GM18507 (cell line): ENCODE measurements at places on chromosomes 4 and X.

DNA sequence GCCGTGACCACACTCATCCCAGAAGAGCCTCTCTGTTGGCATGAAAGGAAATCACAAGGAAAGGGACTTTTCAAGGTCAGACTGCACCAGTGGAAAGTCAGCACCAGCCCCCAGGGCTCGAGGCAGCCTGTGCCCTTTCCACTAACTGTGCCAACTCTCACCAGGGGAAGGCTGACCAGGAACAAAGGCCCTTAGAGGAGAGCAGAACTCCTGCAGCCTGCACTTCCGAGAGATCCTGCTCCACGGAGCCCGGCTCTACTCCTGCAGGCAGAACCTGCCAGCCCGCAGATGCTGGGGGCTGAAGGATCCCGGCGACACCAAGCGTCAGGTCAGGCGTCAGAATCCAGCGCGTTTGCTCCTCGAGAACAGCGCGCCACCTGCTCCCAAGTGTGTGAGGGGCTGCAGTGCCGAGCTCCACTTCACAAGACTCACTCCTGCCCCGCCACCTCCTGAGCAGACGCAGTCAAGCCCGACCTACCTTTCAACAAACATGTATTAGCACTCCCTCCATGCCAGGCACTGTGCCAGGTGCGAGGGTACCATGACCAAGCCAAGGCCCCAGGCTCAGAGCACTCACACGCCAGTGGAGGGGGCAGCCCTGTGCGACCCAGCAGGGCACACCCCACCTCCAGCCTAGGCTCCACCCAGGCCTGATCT, 13.6 kb upstream of the HELT start:
- DNase-seq: no peak

- DNase-seq: no peak
Observed at GRCh38 chr4:147969573-147970385, 237.9 kb downstream of the ARHGAP10 start.

DNA sequence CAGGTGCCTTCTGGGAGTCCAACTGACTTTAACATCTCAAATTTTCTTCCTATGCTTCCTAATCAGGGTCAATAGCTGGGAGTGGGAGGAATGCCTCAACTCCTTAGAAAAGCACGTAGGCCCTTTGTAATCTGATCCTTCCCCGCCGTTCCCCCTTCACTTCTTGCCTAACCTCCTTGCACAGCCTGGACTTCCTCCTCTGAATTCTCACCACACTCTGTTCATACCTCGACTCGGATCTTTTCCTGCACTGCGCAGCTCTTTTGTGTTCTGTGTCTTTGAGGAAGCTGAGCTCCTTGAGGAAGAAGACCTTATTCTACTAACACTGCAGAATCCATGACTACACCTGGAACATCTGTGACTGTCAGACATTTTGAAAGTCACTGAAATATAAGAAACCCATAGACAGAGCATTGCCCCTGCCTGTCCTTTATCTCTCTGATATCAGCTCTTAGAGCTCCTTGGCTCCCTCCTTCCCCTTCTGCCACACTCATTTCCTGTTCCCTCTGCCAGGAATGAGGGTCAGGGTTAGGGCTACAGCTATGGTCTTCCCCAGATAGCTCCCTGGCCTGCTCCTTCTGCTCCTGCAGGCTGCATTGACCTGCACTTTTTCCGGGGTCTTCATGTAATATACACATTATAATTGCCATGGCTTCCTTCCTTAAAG, 140.2 kb upstream of the LDB2 start:
- no peak for DNase-seq

GRCh38 chrX:333611-334311, 15.2 kb upstream of the GTPBP6 start:
- DNase-seq: no peak

- no peak for DNase-seq
Observed at GRCh38 chr4:24426557-24426956, 157.8 kb downstream of the DHX15 start.

DNA sequence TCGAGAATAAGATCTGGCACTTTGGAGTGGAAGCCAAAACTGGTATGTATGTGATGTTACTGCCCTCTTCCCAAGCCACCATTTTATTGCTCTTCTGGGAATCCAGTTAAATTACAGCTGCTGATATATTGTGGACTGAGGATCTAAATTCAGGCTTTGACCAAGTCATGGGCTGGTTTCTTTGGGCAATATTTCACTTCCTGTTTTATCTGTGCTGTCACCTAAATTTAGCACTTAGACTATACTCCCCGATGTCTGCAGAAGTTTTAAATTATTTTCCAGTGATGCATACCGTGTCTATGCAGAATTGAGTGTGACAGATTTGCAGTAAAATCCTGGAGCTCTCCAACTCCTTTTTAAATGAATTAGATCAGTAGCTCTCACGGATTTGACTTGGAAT, 100.0 kb downstream of the TEX13A start:
- DNase-seq: no peak

GRCh38 chr4:104330125-104330905, 164.4 kb downstream of the CXXC4 start:
- DNase-seq: no peak

GRCh38 chr4:46993075-46994006, at the start of gene GABRA4:
Gene GABRA4 (minus strand): TSS chr4:46993581. CDS start chr4:46993424, 157 bp downstream.
- DNase-seq: no peak

- DNase-seq: no peak
Observed at GRCh38 chr4:36237366-36238313, 6.7 kb downstream of the ARAP2 start.

- DNase-seq: no peak
Observed at GRCh38 chr4:10535912-10536311, 78.7 kb upstream of the ZNF518B start.

- no peak for DNase-seq
Observed at GRCh38 chrX:154818916-154819770, 13.9 kb upstream of the MPP1 start.

GRCh38 chr4:130573742-130574141, 1477.8 kb downstream of the C4orf33 start:
- no peak for DNase-seq

- DNase-seq: no peak
Observed at GRCh38 chr4:168945291-168945690, 64.8 kb downstream of the CBR4 start.

DNA sequence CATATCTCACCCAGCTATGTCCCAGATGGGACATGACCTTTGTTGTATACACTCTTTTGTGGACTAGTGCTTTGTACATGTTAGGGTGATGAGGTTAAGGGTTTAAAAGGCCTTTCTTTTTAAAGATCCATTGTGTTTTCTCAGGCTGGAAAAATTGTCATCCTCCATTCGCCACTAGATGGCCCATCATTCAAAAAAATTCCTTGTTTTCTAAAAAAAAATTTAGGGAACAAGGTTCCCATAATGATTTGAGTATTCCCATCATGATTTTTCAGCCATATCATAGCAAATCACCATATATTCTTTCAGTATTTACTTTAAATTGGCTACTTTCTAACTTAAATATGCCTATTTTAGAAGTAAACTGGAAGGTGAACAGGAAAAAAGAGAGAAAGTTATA, 91.9 kb upstream of the TMEM164 start:
- DNase-seq: no peak

DNA sequence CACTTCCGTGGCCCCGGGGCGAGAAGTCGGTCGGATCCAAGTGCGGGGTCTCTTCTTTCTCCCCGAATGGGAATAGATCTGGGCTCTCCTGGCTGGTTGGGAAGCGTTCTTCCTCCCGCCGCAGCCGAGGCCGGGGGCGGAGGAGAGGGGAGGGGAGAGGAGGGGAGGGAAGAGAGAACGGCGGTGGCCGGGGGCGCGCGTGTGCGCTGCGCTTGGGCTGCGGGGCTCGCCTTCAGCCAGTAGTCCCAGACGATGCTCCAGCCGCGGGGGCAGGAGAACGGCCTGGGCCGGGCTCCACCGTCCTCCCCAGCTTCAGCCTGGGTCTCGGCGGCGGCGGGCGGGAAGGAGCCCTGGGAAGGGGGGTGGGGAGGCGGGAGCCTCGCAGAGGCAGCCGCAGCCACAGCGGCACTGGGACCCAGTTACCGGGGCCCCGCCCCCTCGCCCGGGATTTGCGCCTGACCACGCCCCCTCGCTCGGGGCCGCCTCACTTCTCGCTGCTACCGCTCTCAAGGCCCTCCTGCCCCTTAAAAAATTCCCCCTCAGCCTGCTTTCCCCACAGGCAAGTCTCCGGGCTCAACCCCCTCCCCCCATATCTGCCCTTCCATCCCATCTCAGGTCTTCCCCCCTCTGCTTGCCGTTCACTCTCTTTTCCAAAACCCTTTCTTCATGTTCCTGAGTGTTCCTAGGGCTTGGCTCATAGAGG, at the start of gene FGD1:
FGD1 (minus strand) TSS at position 421 of the 703 bp plus-strand sequence. CDS start 802 bp downstream, outside the sequence.
- DNase-seq: peak; percentile 11

DNA sequence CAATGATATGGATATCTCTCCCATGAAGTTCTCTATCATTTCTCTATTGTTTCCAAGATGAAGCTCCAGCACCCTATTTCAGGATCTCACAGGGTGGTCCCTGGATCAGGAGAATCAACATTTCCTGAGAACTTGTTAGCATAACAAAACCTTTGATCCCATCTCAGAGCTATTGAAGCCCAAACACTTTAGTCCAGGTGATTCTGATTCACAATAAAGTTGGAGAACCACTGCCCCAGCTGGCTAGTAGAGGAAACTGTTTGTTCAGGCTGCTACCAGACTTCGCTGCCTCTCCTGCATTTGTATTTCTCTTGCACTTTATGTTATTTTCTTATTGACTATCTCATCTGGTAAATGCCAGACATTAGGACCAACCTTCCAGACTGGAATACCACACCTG, 65.4 kb downstream of the CEP44 start:
- no peak for DNase-seq

GRCh38 chr4:5863461-5864113, 29.3 kb downstream of the CRMP1 start:
- DNase-seq: no peak

GRCh38 chrX:22399437-22400192, 126.9 kb downstream of the CBLL2 start:
- DNase-seq: no peak

- no peak for DNase-seq
Observed at GRCh38 chr4:67885762-67886161, 2.0 kb upstream of the TMPRSS11D start.

- DNase-seq: no peak
Observed at GRCh38 chrX:41607264-41607832, 81.4 kb upstream of the GPR34 start.

DNA sequence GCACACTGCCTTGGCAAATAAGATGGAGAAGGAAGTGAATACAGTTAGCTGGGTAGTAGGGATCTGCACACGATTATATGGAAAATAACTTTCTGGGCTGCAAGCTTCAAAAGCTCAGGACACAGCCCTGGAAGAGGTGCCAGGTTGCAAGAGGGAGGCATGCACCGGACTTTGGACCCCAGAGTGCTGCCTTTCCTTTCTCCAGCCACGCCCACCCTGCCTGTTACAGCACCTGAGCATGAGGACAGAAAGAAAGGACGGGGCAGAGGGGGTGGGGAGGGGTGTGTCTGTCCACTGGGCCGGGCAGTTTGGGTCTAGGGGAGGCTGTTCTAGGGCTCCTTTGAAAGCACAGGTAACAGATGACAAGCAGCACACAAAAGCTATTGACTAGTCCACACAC, 152.8 kb downstream of the ENPP6 start:
- DNase-seq: no peak

- DNase-seq: no peak
Observed at GRCh38 chr4:92447255-92447905, 143.6 kb downstream of the GRID2 start.

- DNase-seq: no peak
Observed at GRCh38 chrX:16882169-16882568, 12.0 kb upstream of the RBBP7 start.

- no peak for DNase-seq
Observed at GRCh38 chrX:108165383-108166111, 74.0 kb downstream of the ATG4A start.

- no peak for DNase-seq
Observed at GRCh38 chr4:159212675-159213293, 109.9 kb downstream of the RAPGEF2 start.

DNA sequence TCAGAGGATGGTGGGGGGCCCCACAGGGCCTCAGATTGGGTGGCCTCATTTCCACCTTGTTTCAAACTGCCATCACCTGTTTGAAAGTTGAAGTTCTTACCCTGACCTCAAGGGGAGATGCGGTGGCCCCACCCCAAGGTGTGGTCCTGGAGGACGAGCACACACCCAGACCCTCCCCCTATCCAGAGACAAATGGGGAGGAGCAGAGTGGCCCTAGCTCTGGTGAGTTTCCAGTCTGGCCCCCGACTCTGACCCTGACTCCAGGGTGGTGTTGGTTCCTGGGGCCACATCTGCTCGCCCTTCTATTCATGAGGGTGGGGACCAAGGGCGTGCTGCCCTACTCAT, 36.3 kb upstream of the ADRA2C start:
- no peak for DNase-seq

DNA sequence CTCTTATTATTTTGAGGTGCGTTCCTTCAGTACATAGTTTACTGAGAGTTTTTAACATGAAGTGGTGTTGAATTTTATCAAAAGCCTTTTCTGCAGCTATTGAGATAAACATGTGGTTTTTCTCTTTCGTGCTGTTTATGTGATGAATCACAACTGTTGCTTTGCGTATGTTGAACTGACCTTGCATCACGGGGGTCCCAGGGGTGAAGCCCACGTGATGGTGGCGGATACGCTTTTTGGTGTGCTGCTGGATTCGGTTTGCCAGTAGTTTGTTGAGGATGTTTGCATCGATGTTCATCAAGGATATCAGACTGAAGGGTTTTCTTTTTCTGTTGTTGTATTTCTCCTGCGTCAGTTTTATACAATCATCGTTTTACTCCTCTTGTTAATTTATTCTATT, 4.6 kb upstream of the H2BW1 start:
- DNase-seq: no peak

DNA sequence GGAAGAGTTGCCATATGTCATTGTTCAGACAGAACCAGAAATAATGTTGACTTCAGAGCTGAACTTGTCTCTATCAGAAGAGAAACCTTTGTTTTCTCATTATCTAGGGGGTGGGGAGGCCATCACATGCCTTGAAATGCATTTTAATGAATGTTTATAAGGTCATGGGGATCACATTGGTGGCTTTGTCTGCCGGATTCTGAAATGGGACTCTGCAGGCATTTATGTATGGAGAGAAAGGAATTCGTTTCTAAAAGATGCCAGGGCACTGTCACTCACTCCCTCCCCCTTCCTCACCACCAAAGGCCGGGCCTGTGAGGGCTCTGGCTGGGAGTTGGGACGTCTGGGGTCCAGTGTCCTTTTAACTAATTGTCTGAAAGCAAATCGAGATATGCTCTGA, 102.2 kb downstream of the MAMLD1 start:
- no peak for DNase-seq

DNA sequence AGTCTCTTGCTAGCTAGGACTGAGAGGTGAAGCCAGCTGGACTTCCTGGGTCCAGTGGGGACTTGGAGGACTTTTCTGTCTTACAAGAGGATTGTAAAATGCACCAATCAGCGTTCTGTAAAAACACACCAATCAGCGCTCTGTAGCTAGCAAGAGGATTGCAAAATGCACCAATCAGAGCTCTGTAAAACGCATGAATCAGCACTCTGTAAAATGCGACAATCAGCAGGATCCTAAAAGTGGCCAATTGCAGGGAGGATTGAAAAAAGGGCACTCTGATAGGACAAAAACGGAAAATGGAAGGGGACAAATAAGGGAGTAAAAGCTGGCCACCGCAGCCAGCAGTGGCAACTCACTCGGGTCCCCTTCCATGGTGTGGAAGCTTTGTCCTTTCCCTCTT, 65.6 kb upstream of the DUSP21 start:
- no peak for DNase-seq
